ENCODE measurements at places on chromosomes 5 and 9. TPM values are rescaled to one million over a fixed set of nuclear protein-coding genes. Genes with fewer than 3 reads are reported as not detected.
A peak's percentile ranks its signal among the peaks of the same experiment; 100 is the strongest.

The CSF1R gene
- total RNA-seq: 0.06 TPM

DNA sequence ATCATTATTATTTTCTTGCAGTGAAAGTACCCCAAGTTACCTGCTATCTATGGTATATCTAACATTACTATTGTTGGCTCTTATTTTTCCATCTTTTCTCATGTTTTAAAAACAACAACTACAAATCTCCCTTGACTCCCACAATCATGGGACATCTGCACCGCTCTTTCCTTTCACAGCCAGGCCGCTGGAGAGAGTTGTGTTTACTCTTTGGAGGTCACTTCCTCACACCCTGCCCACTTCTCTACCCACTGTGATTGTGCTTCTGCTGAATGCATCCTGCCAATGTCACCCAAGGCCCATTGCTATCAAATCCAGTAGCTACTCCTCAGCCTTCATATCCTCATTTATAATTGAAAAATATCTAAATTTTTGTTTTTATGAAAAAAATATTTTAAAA, 29.7 kb downstream of the SLC28A3 start:
- H3K27ac ChIP-seq: no peak overlapping the region
- H3K4me3 ChIP-seq: no peak overlapping the region
- no peaks in the 10 kb centered on the region for H3K36me3 ChIP-seq
- DNase-seq: no peak
- H3K27me3 ChIP-seq: no peaks in the 10 kb centered on the region

DNA sequence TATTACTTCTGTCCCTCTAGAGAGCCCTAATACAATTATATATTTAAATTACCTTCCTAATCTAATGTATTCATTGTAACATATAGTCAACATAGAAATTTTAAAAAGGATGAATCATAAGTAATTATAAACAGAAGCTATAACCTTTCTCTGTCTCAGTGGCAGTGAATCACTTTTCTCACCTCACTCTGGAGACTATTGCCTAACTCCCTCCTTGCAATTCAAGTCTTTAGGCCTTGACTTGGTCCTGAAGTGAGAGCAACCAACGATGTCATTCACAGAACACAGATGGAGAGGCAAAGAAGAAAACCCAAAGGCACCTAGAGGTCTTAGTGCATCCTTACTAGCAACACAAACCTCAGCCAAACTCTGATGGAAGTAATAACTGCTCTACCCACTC, 133.3 kb upstream of the DPYSL3 start:
- no peak for DNase-seq
- H3K27ac ChIP-seq: no peak overlapping the region
- H3K4me3 ChIP-seq: no peak overlapping the region

- H3K27me3 ChIP-seq: peaks cover 7% of the 10 kb centered on the region
- DNase-seq: no peak
- no peak overlapping the region for H3K27ac ChIP-seq
- H3K4me1 ChIP-seq: no peaks in the 10 kb centered on the region
- H3K36me3 ChIP-seq: no peaks in the 10 kb centered on the region
Measured at GRCh38 chr5:43207601-43208000, 15.6 kb downstream of the NIM1K start.

- H3K27me3 ChIP-seq: no peaks in the 10 kb centered on the region
- H3K4me3 ChIP-seq: no peak overlapping the region
- no peak for DNase-seq
- no peak overlapping the region for H3K27ac ChIP-seq
Measured at GRCh38 chr5:4082966-4083564, 487.4 kb downstream of the IRX1 start.

DNA sequence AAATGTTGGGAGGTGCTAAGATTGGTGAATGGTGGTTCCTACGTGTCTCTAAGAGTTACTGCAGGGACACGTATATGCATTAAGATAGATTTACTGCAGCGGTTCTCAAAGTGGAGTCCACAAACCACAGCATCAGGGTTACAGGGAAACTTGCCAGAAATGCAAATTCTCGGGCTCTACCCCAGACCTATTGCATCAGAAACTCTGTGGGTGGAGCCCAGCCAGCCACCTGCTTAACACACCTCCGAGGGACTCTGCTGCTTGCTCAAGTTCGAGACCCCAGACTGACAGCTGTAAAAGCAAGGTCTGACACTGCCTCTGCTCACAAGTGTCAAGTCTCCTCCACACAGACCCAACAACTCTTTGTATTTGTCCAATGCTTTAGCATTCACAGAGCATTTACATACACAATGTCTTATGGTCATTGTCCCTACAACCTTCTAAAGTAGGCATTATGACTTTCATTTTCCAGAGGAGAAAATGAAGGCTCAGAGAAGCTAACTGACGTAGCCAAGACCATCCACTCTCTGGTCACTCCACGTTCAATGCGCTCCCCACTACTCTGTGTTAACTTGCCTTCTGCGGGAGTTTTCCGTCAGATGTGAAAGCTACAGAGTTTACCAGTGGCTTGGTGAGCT, 48.8 kb downstream of the HSD17B3 start:
- no peaks in the 10 kb centered on the region for H3K36me3 ChIP-seq
- no peak overlapping the region for H3K4me3 ChIP-seq
- H3K27me3 ChIP-seq: no peaks in the 10 kb centered on the region
- DNase-seq: peak; percentile 20
- H3K27ac ChIP-seq: no peak overlapping the region
- no peaks in the 10 kb centered on the region for H3K4me1 ChIP-seq
